ENCODE measurements at places on chromosomes 3 and 15.

- DNase-seq, result no peak
These were observed 156.5 kb upstream of the SLC2A2 start for GRCh38 chr3:171183042-171183441.

GRCh38 chr3:44419923-44420650, 57.4 kb downstream of the ZNF445 start:
- no peak for DNase-seq

DNA sequence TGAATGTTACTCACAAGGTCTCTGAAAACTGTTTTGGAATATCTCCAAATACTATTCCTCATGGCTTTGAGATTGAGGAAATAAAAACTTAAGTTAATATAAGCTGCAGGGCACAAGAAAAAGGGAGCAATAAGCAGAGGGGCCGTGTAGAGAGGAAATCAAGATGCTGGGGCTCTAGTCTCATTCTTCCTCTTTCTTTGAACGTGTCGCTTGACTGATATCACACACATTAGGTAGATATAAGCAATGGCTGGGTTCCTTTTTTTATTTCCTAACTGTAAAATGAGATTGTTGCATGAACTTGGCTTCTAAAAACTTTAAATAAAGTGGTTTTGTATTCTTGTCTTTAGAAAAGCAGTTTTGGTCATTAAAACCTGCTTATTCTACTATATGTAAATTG, 326.7 kb upstream of the ROPN1 start:
- no peak for DNase-seq

GRCh38 chr15:100926971-100927756, 8.0 kb downstream of the LRRK1 start:
- peak; percentile 39 for DNase-seq

- no peak for DNase-seq
These were observed 55.8 kb downstream of the TRPC1 start for GRCh38 chr3:142779591-142779990.

DNA sequence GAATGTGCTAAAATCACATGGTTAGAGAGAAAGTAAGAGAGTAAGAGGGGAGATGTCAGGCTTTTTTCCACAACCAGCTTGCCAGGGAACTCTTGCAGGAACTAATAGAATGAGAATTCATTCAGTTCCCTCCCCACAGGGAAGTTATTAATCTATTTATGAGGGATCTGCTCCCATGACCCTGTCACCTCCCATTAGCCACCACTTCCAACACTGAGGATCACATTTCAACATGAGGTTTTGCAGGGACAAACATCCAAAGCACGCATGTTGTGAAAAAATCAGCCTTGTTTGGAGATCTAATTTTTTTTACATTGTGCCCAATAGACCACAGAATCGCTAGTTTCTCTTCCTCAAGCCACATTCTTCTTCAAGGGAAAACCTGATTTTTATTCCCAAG, 904.0 kb downstream of the TBL1XR1 start:
- no peak for DNase-seq

- DNase-seq, result no peak
These were observed 80.6 kb upstream of the CHD2 start for GRCh38 chr15:92819278-92820235.

GRCh38 chr15:40637221-40637745, 43.2 kb downstream of the KNL1 start:
- no peak for DNase-seq

DNA sequence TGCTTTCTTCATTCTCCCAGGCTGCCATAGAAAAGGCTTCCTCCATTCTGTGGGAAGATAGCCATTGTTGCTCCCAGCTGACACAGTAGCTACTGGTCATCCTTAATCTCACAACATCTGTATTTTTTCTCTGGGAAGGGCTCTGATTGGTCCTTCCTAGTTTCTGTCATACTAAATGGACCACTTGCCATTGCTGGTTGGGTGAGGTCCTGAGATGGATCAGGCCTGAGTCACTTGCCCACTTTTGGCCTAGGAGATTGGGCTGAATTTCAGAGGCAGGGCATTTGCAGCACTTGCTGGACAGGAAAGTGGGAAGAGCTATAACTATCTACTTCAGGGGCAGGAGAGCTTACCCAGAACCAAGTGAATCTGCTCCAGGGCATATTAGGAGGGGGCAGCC, 106.5 kb upstream of the PROK2 start:
- DNase-seq, result no peak

GRCh38 chr15:78090422-78091063, 1.8 kb upstream of the SH2D7 start:
- DNase-seq, result no peak

DNA sequence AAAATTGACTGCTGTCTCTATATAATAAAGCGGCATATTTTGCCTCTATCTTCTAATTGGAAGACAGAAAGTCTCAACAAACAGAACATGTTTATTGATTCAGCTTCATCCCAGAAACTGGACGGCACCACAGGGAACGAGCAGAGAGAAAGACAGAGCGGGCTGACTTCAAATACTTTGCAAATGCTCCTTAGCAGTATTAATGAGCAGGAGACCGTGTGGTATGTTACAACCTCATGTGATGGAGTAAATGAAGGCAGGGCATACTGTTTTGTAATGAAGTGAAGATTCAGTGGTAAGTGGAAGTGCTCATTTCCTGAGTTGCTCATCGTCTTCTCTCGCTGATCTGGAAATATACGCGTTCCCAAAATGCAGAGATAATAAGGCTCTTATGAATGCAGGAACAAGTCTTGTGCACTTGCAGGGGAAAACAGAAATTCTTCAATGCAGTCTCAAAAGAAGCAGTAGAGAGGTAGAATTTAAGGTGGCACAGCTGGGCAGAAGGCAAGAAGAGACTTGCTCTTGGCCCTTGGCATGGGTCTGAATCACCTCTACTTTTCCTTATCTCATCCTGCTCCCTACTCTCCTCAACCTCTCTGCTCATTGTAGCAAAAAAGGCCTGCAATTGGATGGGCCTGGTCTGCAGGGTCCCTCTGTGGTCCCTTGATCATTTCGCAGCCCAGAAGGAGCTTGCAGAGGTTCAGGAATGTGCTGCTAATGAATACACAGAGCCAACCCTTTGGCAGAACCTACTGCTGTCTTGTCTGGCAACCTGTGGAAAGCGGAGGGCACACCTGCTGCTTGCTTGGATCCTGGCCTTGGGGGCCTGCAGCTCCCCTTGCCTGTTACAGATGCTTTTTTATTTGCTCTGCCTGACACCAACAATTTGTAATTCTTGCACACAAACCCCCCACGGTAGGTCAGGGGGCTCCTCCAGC, 604.9 kb upstream of the CFAP20DC start:
- no peak for DNase-seq

GRCh38 chr3:146511402-146512134, 32.8 kb downstream of the PLSCR1 start:
- no peak for DNase-seq

DNA sequence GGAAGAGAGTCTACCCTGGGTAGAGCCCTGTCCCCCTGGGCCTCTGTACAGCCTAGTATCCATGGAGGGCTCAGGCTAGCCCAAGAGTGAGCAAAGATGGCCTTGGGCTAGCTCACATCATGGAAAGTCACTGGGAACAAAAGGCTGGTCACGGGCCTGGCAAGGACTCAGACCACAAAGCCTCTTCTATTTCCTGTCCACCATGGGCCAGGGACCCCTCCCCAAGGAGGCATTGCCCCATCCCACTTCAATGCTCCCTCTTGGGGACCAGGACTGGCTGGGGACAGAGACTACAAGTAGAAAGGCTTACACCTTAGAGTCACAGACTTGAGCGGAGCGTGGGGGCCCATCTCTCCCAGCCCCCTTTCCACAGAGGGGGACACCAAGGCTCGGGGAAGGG, 16.9 kb downstream of the DUSP7 start:
- DNase-seq, result no peak

All from GM06990 (cell line).